ENCODE measurements at places on chromosomes 5 and 9.

DNA sequence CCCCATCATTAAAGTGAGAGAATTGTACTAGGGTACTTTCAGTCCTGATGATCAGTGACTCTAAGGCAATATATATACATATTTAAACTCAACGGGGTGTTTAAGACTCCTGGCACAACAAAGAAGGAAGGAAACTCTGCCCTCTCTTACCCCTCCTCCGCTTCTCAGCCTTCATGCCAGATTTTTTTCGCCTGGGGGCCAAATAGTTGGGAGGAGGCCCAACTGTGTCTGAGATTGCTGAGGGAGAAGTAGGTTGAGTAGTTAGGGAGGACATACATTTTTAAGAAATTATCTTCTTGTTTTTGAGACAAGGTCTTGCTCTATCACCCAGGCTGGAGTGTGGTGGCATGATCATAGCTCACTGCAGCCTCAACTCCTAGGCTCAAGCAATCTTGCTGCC is 127.7 kb upstream of the SHB start:
- no peak for DNase-seq

- DNase-seq: no peak
These were observed 247.6 kb downstream of the COX7C start for GRCh38 chr5:86865256-86865785.

GRCh38 chr5:155836089-155836803 is 490.7 kb upstream of the SGCD start:
- no peak for DNase-seq

GRCh38 chr5:144089401-144090021 is 80.9 kb downstream of the YIPF5 start:
- no peak for DNase-seq

- no peak for DNase-seq
These were observed 230.0 kb upstream of the RGMB start for GRCh38 chr5:98543490-98543889.

- DNase-seq: no peak
These were observed 32.1 kb upstream of the MED10 start for GRCh38 chr5:6410421-6410820.

DNA sequence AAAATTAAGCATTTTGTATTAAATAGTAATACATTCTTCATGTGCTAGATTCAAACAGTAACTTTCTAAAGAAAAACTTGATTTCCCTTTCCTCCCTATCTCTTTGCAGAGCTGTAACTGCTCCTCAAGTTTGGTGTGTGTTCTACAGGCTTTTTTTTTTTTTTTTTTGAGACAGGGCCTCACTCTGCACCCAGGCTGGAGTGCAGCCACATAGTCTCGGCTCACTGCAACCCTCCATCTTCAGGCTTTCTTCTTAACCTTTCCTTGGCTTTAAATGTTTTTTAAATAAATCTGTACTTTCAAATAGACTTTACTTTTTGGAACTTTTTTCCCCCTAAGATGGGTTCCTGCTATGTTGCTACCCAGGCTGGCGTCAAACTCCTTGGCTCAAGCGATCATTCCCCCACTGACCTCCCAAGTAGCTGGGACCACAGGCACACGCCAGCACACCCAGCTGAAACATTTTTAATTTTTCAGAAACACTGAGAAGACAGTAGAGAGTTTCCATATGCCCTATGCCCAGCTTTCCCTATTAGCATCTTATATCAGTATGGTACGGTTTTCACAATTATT is 9.1 kb downstream of the NDFIP1 start:
- no peak for DNase-seq

DNA sequence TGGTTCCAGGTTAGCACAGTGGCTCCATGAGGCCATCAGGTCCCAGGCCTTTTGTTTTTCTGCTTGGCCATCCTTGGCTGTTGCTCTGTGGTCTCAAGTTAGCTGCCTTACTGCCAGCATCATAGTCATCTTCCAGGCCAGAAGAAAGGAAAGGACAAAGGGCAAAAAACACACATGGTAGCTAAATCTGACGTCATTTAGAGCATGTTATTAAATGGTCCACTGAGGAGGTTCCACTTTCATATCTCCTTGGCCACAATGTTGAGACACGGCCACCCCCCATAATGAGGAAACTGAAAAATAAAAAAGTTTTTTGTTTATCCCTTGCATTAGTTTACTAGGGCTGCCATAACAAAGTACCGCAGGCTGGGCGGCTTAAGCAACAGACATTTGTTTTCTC is 106.4 kb upstream of the NIPBL start:
- no peak for DNase-seq

- no peak for DNase-seq
These were observed 188.6 kb upstream of the ZNF608 start for GRCh38 chr5:124935065-124935464.

- no peak for DNase-seq
These were observed 26.4 kb upstream of the CMYA5 start for GRCh38 chr5:79663212-79663611.

- DNase-seq: no peak
These were observed 143.3 kb downstream of the FGF10 start for GRCh38 chr5:44245935-44246334.

GRCh38 chr5:38639377-38640358 is 83.2 kb upstream of the LIFR start:
- DNase-seq: no peak

GRCh38 chr5:128304088-128304487 is 220.5 kb downstream of the SLC12A2 start:
- no peak for DNase-seq

DNA sequence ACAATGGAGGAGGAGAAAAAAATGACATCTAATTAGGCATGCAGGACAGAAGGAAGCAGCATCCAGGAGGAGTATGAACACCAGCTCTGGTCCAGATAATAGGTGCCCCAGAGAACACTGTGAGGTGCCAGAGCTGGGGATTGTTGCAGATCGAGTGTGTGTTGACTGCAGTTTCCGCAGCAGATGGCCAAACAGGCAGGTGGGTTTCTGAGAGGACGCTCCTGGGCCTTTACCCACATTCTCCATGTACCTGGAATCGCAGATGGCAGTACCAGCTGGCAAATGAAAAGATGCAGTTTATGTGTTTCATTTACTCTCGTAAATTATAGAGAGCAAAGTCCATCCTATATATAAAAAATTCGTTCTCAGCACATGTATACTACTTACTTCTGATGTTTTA is 182.2 kb upstream of the ISL1 start:
- DNase-seq: no peak

DNA sequence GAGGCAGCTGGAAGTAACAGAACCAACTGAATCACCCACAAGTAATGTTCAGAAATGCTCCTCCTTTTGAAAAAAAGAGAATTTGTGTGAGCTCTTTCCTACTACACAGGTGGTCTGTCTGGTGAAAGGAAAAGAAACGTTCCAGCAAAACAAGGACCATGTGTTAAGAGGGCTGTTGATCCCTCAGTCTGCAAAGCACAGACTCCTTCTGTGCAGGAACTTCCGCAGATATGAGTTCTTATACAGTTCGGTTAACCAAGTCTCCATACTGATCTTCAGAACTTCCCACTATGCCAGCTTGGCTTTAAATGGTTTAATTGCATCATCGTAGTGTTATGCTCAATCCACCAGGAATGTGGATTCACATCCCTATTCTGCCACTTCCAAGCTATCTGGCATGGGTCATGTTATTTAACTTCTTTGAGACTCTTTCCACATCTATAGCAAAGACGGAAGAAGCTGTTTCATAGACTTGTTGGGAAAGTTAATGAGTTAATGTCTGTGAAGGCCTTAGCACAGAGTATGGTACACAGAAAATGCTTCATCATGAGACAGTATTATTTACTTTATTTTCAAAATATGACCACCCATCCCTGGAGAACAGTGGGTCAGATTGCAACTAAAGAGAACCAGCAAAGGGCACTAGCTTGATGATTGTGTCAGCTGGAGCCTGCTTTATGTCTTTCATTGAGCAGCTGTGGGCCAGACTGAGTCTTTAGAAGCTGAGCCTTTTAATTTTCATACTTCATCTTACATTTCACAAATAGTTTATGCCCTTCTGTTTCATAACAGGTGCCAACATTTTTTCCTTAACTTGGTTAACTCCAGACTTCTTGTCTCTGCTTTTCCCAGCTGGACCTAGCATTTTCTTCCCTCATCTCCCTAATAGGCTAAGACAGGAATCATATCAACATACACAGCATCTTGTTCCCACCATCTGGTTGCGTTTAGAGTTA is 89.9 kb downstream of the MAMDC2 start:
- no peak for DNase-seq

DNA sequence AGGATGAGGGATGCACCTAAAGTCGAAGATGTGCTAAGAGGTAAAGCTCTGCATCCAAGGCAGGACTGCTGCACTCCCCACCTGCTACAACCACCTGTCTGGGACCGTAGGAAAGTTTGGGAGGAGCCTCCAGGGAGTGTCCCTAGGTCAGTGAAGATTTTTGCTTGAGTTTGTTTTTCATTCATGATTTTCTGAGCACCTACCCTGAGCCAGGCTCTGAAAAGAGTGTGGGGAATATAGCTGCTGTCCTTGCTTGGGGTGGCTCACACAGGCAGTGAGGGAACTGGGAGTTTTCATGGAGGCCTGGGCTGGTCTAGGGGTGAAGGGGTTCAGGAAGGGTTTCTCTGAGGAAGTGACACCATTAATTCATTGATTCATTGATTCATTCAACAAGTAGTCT is 48.9 kb downstream of the SAR1B start:
- no peak for DNase-seq

DNA sequence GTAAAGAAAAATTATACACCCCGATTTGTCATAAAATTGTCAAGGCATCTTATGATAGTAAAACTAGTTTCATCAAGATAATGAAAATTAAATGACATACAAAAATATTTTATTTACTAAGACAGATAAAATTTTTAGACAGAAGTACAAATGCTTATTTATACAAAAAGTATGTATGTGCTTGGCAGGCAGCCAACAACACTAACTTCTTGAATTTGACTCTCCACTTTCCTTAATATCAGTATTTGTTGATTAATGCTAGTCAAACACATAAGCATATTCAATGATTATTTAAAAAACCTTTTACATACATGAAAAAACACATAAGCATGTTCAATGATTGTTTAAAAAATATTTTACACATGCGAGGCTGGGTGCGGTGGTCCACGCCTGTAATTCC is 1079.9 kb upstream of the CDH6 start:
- DNase-seq: no peak

DNA sequence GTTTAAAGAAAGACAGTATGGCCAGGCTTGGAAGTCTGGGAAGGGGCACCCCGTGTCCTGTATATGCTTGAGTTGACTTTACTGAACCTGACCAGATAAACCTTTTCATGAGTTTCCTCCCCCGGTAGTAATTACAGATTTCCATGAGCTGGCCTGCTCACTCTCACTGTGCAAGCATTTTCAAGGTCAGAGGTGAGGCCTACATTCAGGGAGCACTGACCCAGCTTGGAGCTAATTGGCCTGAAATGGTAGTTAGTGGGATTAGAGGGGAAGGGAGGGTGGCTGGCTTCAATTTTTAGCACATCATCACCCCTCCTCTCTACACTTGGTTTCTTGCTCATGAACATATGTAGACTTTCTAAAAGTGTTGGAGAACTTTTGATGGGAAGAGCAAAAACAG is 99.2 kb downstream of the PSAT1 start:
- no peak for DNase-seq

DNA sequence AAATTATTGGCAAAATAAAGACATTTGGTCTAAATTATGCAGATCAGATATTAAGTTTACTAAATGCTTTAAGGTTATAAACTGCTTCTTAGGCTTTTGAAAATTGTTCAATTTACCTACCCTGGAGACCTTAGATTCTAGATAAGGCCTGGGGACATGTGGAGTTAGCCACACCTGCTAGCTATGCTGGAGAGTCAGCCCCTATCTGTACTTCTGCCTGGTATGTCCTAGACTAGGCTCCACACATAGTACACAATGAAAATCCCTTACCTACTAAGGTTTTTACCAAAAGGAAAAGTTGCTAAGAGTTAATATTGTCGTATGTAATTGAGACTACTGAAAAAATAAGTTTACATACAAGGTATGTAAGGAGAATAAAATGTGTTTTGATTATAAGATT is 49.8 kb upstream of the DMAC1 start:
- DNase-seq: no peak

GRCh38 chr9:93960971-93961841 is 6.1 kb upstream of the BARX1 start:
- DNase-seq: no peak

DNA sequence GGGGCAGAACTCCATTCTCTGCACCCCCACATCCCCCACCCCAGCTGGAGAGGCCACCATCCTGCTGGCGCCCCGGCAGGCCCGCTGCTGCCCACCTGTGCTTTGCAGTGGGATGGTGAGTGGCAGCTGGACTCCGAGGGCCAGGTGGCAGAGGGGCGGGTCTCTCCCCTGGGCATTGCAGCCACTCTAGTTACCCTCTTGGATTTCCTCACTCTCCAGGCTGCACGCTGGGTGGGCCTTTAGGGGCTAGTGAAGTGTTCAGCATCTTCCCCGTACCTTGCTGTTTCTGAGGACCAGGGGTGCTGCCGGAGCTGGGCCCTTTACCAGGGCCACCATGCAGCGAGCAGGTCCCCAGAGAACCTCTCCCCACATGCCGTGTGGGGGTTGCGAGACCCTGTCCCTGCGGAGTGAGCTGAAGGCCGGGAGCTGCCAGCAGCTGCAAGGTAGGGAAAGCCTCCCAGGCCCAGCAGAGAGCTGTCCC is 88.4 kb upstream of the SH3PXD2B start:
- no peak for DNase-seq

DNA sequence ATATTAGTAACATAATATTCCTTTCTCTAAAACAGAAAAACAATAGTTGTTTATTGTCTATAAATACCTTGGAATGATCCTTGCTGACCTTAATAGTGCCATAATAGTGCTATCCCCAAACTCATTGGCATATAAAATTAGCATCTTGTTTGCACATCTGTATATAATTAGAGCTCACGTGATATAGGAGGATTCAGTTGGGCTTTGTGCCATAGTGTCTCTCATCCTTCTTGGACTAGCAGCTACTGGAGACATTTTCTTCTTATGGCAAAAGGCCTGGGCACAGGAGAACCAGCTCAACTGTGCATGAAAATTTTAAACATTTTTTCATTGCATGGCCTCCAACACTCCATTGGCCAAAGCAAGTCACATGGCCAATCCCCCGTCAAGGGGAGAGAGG is 342.5 kb downstream of the SPATA31D1 start:
- DNase-seq: no peak

DNA sequence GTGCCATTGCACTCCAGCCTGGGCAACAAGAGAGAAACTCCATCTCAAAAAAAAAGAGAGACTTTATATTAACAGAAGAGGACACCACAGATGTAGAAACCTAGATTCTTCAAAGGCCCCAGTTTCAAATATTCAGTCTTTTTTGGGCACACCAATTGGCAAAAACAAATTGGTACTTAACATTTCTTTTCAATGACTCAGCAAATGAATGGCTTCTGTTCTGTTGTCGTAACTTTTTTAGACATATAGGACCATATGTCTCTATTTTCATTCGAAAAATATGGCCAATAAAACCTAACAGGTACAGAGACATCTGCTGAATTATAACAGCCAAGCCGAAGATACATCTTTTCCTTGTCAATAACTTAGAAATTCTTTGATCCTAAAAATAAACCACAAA is 212.8 kb downstream of the EBF1 start:
- DNase-seq: no peak

DNA sequence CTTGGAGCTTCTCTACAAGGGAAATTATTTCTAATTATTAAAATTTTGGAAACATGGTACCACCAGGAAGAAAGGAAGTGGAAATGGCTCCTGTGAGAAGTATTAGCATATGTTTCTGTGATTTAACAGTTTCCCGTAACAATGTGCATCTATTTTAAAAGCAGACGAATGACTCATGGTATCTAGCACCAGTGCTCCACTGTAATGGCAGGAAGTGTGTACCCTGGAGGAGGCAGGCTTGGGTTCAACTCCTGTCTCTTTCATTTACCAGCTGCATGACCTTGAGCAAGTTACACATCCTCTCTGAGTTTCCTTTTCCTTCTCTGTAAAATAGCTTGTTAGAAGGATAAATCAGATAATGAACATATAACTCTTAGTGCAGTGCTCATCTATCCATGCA is 41.0 kb upstream of the ANGPTL2 start:
- DNase-seq: no peak
